Thyroid gland (tissue), 4 donors: ENCODE measurements at places on chromosomes 7 and 10. TPM values are rescaled to one million over a fixed set of nuclear protein-coding genes. Genes with fewer than 3 reads are reported as not detected.

- H3K27me3 ChIP-seq, result no peaks in the 10 kb centered on the region
- H3K4me3 ChIP-seq, result no peak overlapping the region
- no peaks in the 10 kb centered on the region for H3K4me1 ChIP-seq
- no peak overlapping the region for H3K27ac ChIP-seq
Observed at GRCh38 chr10:64867501-64867962, 1346.3 kb downstream of the REEP3 start.

GRCh38 chr10:98339799-98340198, 71.8 kb upstream of the LOXL4 start:
- H3K27me3 ChIP-seq, result no peaks in the 10 kb centered on the region
- H3K27ac ChIP-seq, result no peak overlapping the region
- no peak for DNase-seq
- no peak overlapping the region for H3K4me3 ChIP-seq
- H3K36me3 ChIP-seq, result no peaks in the 10 kb centered on the region

DNA sequence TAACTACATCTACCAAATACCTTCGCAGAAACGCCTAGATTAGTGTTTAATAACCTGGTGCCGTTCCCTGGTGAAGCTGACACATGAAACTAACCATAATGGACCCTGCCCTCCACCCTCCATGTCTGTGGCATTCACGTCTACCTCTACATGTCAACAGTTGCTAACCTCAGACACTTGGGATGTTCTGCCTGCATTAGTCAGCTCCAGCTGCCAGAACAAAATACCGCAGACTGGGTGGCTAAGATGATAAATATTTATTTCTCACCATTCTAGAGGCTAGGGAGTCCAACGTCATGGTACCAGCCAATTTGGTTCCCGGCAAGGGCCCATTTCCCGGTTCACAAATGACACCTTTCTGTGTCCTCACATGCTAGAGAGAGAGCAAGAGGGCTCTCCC, 118.5 kb upstream of the CHST15 start:
- no peak overlapping the region for H3K4me3 ChIP-seq
- no peaks in the 10 kb centered on the region for H3K4me1 ChIP-seq
- DNase-seq, result no peak
- H3K36me3 ChIP-seq, result no peaks in the 10 kb centered on the region
- H3K27me3 ChIP-seq, result no peaks in the 10 kb centered on the region

GRCh38 chr10:125151553-125152449, 8.6 kb downstream of the CTBP2 start:
- peak; percentile 73 for DNase-seq
- H3K36me3 ChIP-seq, result no peaks in the 10 kb centered on the region
- peak overlapping the region; percentile 99 for H3K27ac ChIP-seq
- H3K4me3 ChIP-seq, result no peak overlapping the region

- no peaks in the 10 kb centered on the region for H3K36me3 ChIP-seq
- no peaks in the 10 kb centered on the region for H3K4me1 ChIP-seq
- H3K4me3 ChIP-seq, result no peak overlapping the region
- H3K27ac ChIP-seq, result no peak overlapping the region
- no peaks in the 10 kb centered on the region for H3K27me3 ChIP-seq
- no peak for DNase-seq
Observed at GRCh38 chr10:58723966-58724365, 211.3 kb downstream of the BICC1 start.

GRCh38 chr10:86596266-86596665, 58.1 kb upstream of the OPN4 start:
- no peak overlapping the region for H3K4me3 ChIP-seq
- no peak for DNase-seq
- no peaks in the 10 kb centered on the region for H3K36me3 ChIP-seq
- H3K27me3 ChIP-seq, result no peaks in the 10 kb centered on the region

Gene SORCS1
- total RNA-seq, result 5.8 TPM

Gene PLXDC2
- total RNA-seq, result 44.9 TPM
